Spinal cord (tissue), 10 donors: ENCODE measurements at places on chromosomes 12 and 14. TPM values are rescaled to one million over a fixed set of nuclear protein-coding genes. Genes with fewer than 3 reads are reported as not detected.

CBLN3 gene
- 2.4 TPM for total RNA-seq

SERPINA12 gene
- not detected for total RNA-seq

IFNG-AS1 gene
- 0.10 TPM for total RNA-seq

CATSPERB gene
- total RNA-seq = 2.1 TPM

RFX4 gene
- total RNA-seq = 25.4 TPM

FOXG1 gene
- total RNA-seq = 1.5 TPM

TCTN2 gene
- total RNA-seq = 14.0 TPM

KERA gene
- total RNA-seq = 1.3 TPM

CLEC4D gene
- total RNA-seq = 2.6 TPM

DNA sequence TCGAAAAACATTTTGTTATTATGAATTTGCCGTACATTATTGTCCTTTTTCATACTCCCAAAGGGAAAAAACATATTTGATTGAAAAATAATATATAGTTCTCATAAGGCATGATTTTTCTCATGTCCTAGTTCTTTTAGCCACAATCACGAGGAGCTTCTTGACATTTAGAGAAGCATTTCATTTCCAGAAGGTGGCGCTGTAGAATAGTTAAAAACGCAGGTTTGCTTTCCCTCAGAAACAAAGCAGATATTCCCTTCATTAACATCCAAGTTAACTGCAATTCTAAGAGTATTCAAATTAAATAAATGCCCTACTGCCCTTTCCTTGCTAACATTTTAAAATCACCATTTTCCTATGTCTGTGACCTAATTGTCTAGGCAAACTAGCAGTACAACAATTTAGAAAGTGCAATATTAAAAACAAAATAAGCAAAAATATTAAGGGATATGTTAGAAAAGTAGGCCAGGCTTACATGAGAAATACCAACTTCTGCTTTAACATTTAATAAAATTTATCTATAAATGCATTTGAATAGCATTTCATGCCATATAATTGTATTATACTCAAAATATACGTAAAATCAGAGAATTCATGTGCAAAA lies 10.9 kb upstream of the PIK3C2G start:
- H3K36me3 ChIP-seq = no peaks in the 10 kb centered on the region
- H3K27ac ChIP-seq = no peak overlapping the region
- no peaks in the 10 kb centered on the region for H3K4me1 ChIP-seq
- no peak overlapping the region for H3K4me3 ChIP-seq
- no peaks in the 10 kb centered on the region for H3K27me3 ChIP-seq

DNA sequence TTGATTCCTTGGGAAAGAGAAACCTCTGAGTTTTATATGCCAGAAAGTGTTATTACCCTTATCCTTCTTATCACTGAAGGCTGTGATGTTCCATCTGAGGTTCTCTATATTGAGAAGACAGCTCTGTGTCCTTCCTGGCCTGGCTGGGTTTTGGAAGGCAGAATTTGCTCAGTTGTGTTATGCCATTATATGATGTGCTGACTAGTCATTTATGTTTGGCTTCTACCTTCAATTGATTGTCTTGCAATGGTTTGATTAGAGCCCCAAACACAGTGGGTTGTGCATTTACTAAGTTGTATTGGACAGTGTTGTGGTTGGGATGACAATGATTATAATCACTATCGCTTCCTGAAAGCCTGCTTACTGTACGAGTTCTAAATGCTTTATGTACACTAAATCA lies 265.7 kb downstream of the SNAPC1 start:
- H3K27ac ChIP-seq = no peak overlapping the region
- H3K4me1 ChIP-seq = peaks cover 4% of the 10 kb centered on the region
- no peaks in the 10 kb centered on the region for H3K36me3 ChIP-seq
- DNase-seq = no peak
- no peak overlapping the region for H3K4me3 ChIP-seq

DNA sequence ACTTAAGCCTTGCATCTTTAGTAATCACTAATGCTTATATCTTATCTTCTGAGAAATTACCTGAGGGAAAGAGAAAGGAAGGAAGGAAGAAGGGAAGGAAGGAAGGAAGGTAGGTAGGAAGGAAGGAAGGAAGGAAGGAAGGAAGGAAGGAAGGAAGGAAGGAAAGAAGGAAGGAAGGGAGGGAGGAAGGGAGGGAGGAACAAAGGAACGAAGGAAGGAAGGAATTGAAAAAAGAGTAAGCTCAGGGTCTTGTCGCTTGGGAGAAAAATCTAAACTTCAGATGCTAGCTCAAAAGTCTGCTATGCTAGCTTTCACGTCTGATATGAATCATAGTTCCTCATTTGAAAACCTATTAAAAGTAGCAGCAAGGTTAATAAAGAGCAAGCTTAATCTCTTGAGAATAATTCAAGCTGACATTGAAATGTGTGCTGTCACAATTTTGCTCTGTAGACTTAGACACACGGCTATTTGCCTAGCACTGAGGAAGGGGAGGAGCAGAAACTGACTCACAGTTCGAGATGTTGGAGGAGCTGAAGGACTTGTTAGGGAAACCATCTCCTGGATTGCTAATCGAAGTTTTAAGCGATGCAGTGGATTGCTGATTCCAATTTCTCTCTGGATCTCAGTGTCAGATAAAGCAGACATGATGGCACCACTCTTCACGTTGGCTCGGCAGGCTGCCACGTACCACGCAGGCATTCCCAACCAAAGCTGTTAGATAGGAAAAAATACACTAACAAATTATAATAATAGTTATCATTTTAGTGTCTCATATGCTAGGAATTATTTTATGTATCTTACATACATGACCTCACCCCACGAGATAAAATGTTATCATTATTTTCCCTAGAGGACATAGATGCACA lies 216.7 kb downstream of the ACSS3 start:
- no peaks in the 10 kb centered on the region for H3K27me3 ChIP-seq
- H3K36me3 ChIP-seq = peaks cover 4% of the 10 kb centered on the region
- no peak overlapping the region for H3K4me3 ChIP-seq
- H3K4me1 ChIP-seq = no peaks in the 10 kb centered on the region
- no peak for DNase-seq

- peaks cover 6% of the 10 kb centered on the region for H3K36me3 ChIP-seq
- no peak overlapping the region for H3K27ac ChIP-seq
- DNase-seq = no peak
- no peaks in the 10 kb centered on the region for H3K27me3 ChIP-seq
- no peak overlapping the region for H3K4me3 ChIP-seq
Observed at GRCh38 chr14:64815257-64815656, 64.5 kb downstream of the SPTB start.

- peaks cover 7% of the 10 kb centered on the region for H3K4me1 ChIP-seq
- peak overlapping the region; percentile 47 for H3K27ac ChIP-seq
- H3K27me3 ChIP-seq = no peaks in the 10 kb centered on the region
- no peak overlapping the region for H3K4me3 ChIP-seq
- DNase-seq = no peak
Observed at GRCh38 chr12:121781998-121782979, 11.2 kb downstream of the RHOF start.

GRCh38 chr12:105956662-105957457 lies 181.9 kb downstream of the NUAK1 start:
- peaks cover 3% of the 10 kb centered on the region for H3K4me1 ChIP-seq
- H3K27me3 ChIP-seq = no peaks in the 10 kb centered on the region
- H3K27ac ChIP-seq = no peak overlapping the region
- no peak overlapping the region for H3K4me3 ChIP-seq
- DNase-seq = no peak

DNA sequence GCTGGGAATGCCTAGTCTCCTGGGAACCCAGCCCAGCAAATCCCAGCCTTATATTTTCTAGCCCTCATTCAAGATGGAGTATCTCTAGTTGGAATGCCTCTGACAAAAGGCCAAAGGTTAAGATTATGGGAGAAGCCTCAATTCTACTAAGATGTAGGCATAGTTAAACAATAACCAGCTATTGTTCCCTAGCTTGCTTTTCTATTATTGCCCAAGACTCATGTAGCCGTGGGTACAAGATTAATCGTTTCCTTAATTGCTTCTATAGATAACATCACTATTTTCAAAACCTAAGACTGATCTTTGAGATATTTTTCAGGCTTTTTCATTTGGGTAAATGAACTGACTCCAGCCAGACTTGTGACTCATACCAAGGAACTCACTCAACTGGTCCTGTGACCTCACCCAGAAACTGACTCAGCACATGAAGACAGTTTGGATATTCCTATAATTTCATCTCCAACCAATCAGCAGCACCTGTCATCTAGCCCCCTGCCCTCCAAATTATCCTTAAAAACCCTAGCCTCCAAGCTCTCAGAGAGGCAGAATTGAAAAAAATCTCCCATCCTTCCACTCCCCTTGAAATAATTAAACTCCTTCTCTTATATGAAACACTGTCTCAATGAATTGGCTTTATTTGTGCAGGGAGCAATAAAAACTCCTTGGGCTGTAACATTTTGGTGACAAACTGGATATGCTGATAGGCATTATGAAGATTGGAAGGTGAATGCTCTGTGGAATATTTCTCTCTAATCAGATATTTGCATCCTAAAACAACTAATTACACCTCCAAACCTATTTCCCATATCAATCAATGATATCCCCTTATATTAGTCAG lies 589.0 kb downstream of the C12orf50 start:
- H3K27ac ChIP-seq = no peak overlapping the region
- no peaks in the 10 kb centered on the region for H3K27me3 ChIP-seq
- H3K36me3 ChIP-seq = no peaks in the 10 kb centered on the region
- H3K4me1 ChIP-seq = no peaks in the 10 kb centered on the region

DNA sequence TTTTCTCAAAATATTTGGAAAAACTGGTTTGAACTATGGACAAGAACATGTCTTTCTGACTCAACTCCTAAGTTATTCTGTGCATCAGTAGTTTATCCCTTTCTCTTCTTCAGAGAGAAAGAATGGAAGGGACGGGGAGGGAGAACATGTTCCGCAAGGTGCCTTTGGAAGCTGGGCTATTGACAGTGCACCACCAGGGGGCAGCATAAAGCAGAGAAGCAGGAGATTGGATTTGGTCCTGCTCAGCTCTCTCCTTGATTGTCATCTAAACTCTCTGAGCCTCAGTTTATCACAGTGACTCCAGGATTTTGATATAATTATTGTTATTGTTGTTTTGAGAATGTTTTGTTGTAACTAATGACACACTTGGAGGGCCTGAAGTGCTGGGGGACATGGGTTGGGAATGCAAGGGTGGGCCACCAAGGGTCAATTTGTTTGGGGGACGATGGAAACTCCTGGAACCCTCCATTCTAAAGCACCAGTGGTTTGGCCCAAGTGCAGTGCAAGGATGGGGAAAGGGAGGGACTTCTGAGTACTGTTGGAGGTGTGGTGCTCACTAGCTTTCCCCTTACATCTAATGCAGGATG lies 45.3 kb upstream of the ANO6 start:
- peak; percentile 63 for DNase-seq
- H3K4me1 ChIP-seq = no peaks in the 10 kb centered on the region
- no peaks in the 10 kb centered on the region for H3K27me3 ChIP-seq
- H3K36me3 ChIP-seq = peaks cover 4% of the 10 kb centered on the region

DNA sequence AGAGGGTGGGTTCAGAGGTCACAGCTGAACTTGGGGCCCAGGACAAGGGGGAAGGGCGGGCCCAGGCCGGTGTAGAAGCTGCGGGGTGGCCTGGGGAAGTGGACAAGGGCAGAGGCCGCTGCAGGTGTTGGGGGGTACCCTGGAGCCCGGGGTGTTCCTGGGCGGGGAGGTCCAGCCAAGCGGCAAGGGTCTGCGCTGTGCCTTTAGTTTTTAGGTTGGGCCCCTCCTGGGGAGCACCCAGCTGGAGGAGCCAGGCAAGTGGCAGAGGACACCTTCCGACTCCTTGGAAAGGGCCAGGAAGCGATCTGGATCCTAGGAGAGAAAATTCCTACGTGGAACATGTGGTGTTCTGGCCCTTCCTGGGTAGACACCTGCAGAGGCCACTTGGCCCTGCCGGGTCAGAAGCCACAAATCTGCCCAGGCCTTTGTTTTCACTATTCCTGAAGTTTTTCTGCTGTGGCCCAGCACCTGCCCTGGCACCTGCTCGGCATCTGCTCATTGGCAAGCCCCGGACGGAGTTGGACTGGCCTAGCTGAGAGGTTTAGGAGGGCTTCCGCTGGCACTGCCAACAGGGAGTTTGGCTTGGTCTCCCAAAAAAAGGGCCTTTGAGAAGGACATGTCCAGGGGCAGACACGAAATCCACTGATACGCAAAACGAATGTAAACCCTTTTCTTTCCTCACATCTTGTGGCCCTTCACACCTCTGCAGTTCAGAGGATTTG lies 61.1 kb downstream of the SMUG1 start:
- DNase-seq = no peak
- H3K4me3 ChIP-seq = peak overlapping the region; percentile 96
- peak overlapping the region; percentile 94 for H3K27ac ChIP-seq
- peaks cover 13% of the 10 kb centered on the region for H3K27me3 ChIP-seq

- H3K36me3 ChIP-seq = no peaks in the 10 kb centered on the region
- peaks cover 98% of the 10 kb centered on the region for H3K27me3 ChIP-seq
- no peak within 1 kb of the TSS for H3K27ac ChIP-seq
- no peak for DNase-seq
- H3K4me1 ChIP-seq = peaks cover 49% of the 10 kb centered on the region
Observed at GRCh38 chr14:36519431-36520321, at the start of gene NKX2-1. Gene NKX2-1 (minus strand): TSS chr14:36520232. CDS start chr14:36520129, 103 bp downstream.

DNA sequence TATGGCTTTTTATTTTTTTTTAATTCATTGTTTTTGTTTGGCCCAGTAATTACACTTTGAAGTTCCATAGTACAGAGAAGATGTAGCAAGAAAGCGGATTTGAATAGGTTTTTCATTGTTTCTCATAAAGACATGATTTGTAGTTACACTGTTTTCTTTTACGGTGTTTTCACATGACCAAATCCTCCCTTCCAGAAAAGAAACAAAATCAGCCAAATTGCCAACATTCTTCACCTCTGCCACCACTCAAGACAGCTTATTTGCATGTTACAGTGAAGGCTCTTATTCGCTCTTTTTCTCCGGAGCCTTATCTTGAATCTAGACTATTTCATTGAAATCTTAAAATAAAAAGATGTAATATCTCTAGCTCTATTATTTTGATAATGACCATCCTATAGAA lies 50.9 kb upstream of the KCNH5 start:
- no peaks in the 10 kb centered on the region for H3K36me3 ChIP-seq
- H3K27ac ChIP-seq = no peak overlapping the region
- H3K4me3 ChIP-seq = no peak overlapping the region
- no peak for DNase-seq
- no peaks in the 10 kb centered on the region for H3K4me1 ChIP-seq
- H3K27me3 ChIP-seq = no peaks in the 10 kb centered on the region

- no peaks in the 10 kb centered on the region for H3K27me3 ChIP-seq
- no peak overlapping the region for H3K4me3 ChIP-seq
- no peak overlapping the region for H3K27ac ChIP-seq
- H3K36me3 ChIP-seq = peaks cover 97% of the 10 kb centered on the region
- no peak for DNase-seq
Observed at GRCh38 chr12:131910302-131911027, 16.0 kb downstream of the ULK1 start.

DNA sequence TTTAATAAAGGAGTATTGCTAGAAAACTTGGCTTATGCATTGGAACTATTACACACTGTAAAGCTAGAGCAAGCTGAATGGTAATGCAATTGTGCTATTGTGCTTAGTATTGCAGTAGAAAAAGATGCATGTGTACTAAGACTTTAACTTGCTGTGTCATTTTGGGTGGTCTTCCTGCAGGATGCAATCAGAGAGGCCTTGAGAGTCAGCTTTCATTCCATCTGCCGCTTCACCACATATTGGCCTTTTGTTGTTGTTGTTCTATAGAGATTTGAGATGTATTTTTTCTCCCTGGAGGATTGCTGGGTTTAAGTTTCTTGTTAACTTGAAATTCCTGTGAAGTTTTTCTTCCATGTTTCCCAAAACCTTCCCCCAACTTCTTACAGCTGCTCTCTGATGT lies 449.7 kb downstream of the TMTC2 start:
- no peak overlapping the region for H3K4me3 ChIP-seq
- DNase-seq = no peak
- H3K4me1 ChIP-seq = no peaks in the 10 kb centered on the region

GRCh38 chr12:30764251-30764650 lies 9.5 kb upstream of the CAPRIN2 start:
- no peak overlapping the region for H3K4me3 ChIP-seq
- H3K4me1 ChIP-seq = no peaks in the 10 kb centered on the region
- H3K27me3 ChIP-seq = no peaks in the 10 kb centered on the region
- no peak overlapping the region for H3K27ac ChIP-seq
